Stimulated activated CD8-positive, alpha-beta memory T cell treated with anti-CD3 and anti-CD28 coated beads, Interleukin-2, amount 100 ng/mL, for 1 hour (primary cell): ENCODE measurements at places on chromosomes 2 and 18.

- DNase-seq = no peak
Observed at GRCh38 chr18:32454593-32454992, 16.1 kb downstream of the GAREM1 start.

- DNase-seq = no peak
Observed at GRCh38 chr2:173311844-173312606, 42.6 kb upstream of the CDCA7 start.

- DNase-seq = no peak
Observed at GRCh38 chr2:179758636-179759035, 102.8 kb downstream of the ZNF385B start.

GRCh38 chr2:84886791-84887190 lies 5.9 kb upstream of the TRABD2A start:
- DNase-seq = no peak

DNA sequence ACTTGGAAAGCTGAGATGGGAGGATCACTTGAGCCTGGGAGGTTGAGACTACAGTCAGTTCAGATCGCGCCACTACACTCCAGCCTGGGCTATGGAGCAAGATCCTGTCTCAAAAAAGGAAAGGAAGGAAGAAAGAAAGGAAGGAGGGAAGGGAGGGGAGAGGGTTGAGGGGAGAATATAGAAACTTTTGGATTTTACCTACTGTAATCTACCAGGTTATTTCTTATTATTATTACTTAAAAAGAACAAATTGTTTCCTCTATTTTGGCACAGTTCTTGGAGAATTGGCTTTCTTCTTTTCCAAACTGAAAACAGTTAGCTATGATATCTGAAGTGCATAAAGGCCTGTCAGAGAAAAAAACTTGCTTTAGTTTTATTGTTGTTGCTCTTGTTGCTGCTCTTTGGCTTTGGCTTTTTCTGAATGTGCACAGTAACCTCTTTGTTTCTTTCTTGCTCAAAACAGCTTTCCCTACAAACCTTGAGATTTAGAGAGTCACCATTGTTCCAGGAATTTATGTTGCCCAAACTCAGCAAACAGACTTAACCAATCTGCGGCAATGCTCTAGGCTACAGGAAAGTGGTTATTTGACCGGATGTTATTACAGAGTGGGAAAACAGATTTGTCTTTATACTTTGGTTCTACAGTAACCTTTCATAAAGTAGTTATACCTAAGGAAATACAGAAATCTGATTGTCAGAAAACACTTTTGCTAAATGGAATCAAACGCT lies 214.9 kb downstream of the XIRP2 start:
- DNase-seq = no peak

- no peak for DNase-seq
Observed at GRCh38 chr2:235343869-235344268, 150.0 kb upstream of the AGAP1 start.
